Activated T-cell treated with anti-CD3 and anti-CD28 coated beads for 24 hours (primary cell): ENCODE measurements at places on chromosomes 5 and 9.

DNA sequence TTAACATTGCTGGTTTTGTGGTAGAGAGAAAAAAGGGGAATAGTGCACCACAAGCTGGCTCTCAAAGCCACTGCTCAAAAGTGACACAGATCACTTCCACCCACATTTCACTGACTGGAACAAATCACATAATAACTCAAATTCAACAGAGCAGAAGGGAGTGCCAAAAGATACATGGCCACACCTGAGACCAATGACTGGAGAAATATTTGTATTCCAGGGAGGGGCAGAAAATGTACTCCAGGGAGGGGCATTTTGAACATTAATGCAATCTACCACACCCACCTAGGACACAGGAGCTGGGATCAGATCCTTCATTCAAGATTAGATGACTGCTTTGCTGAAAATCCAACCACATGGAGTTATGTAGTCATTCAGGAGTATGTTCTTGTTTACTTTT is 44.8 kb upstream of the ALDOB start:
- no peak for DNase-seq

GRCh38 chr5:58898006-58898405 is 315.1 kb downstream of the RAB3C start:
- DNase-seq, result no peak

GRCh38 chr9:68508547-68508946 is 32.1 kb downstream of the TMEM252 start:
- no peak for DNase-seq

DNA sequence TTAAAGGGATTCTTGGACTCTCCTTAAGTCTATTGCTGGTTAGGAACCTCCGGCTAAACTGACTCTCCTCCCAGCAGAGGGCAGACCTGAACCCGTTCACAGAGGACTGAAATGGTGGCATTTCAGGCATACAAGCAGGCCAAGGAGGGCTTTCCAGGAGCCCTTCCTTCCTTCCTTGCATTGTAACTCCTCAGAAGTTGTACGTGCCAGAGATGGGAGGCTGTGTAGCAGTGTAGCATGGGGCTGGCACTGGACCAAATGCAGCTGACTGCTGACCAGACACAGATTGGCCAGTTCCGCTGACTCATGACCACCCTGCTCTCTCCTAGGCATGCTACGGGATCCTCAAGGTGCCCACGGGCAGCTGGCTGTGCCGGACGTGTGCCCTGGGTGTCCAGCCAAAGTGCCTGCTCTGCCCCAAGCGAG is 36.4 kb downstream of the JADE2 start:
- DNase-seq, result no peak

DNA sequence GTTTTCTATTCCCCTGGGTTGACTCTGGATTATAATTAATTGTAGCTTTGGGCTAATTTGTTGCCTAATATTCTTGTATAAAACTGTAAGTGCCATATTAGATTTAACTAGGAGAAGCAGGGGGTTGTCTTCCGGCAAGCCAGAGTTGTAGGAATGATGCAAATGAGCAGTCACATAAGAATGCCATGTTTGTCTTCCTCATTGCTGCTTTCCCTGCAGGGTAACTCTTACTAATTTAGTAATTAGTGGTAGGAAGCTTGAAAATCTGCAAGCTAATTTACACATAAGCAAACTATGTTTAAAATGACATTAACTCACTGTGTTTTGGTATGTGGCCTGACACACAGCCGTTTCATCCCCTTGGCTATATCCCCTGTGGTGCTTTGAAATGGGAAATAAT is 527.8 kb downstream of the KCTD16 start:
- DNase-seq, result no peak
